A549 treated with CpdA at 1 μM for 4 hours (cell line): ENCODE measurements at places on chromosomes 5 and 9. TPM values are rescaled to one million over a fixed set of nuclear protein-coding genes. Genes with fewer than 3 reads are reported as not detected.

SLC6A7 gene
- total RNA-seq, result 0.01 to 0.07 TPM in 2 of 5 replicates, not detected in the others

CYSTM1 gene
- total RNA-seq, result 152 to 212 TPM (median 161 TPM) in 5 replicates

GPX8 gene
- 38.0 to 48.1 TPM (median 38.8 TPM) in 5 replicates for total RNA-seq

SLC34A1 gene
- not detected in 5 replicates for total RNA-seq

TMEM215 gene
- total RNA-seq, result not detected in 5 replicates

IFNB1 gene
- not detected in 5 replicates for total RNA-seq

MORN5 gene
- total RNA-seq, result 0.44 TPM in 1 of 5 replicates, not detected in the others

PCDHGB5 gene
- total RNA-seq, result 1.9 to 2.8 TPM (median 2.4 TPM) in 5 replicates

DND1 gene
- 0.47 to 1.0 TPM (median 0.82 TPM) in 5 replicates for total RNA-seq

PLPPR1 gene
- not detected in 5 replicates for total RNA-seq

SLC25A2 gene
- total RNA-seq, result not detected in 5 replicates

CDH6 gene
- total RNA-seq, result 0.12 to 0.33 TPM (median 0.19 TPM) in 5 replicates

MEGF9 gene
- 22.6 to 32.6 TPM (median 26.2 TPM) in 5 replicates for total RNA-seq

CDX1 gene
- total RNA-seq, result not detected in 5 replicates

SLC44A1 gene
- total RNA-seq, result 20.5 to 29.3 TPM (median 26.7 TPM) in 5 replicates

GZMA gene
- total RNA-seq, result not detected in 5 replicates

CORO2A gene
- total RNA-seq, result 0.36 to 0.86 TPM (median 0.59 TPM) in 5 replicates

PCDHGA11 gene
- total RNA-seq, result 0.02 TPM in 1 of 5 replicates, not detected in the others

EQTN gene
- total RNA-seq, result not detected in 5 replicates

SHROOM1 gene
- 7.8 to 11.0 TPM (median 9.6 TPM) in 5 replicates for total RNA-seq

ZNF608 gene
- 0.33 to 0.44 TPM (median 0.37 TPM) in 5 replicates for total RNA-seq

GALNT12 gene
- 2.7 to 5.6 TPM (median 4.6 TPM) in 5 replicates for total RNA-seq

CDC23 gene
- 24.3 to 34.8 TPM (median 29.3 TPM) in 5 replicates for total RNA-seq

FBLL1 gene
- 0.11 to 0.24 TPM (median 0.16 TPM) in 4 of 5 replicates, not detected in the other for total RNA-seq

RGS7BP gene
- not detected in 5 replicates for total RNA-seq

BAAT gene
- 0.47 to 0.79 TPM (median 0.58 TPM) in 5 replicates for total RNA-seq

ANGPTL2 gene
- not detected in 5 replicates for total RNA-seq

CRB2 gene
- total RNA-seq, result 0.05 to 0.09 TPM (median 0.06 TPM) in 5 replicates

PCDHA2 gene
- total RNA-seq, result 0.03 to 0.10 TPM (median 0.05 TPM) in 5 replicates

FOXD4L3 gene
- total RNA-seq, result 0.06 to 0.24 TPM (median 0.14 TPM) in 3 of 5 replicates, not detected in the others

DIMT1 gene
- total RNA-seq, result 42.0 to 45.2 TPM (median 44.6 TPM) in 5 replicates

OR1J2 gene
- 0.06 to 0.15 TPM in 2 of 5 replicates, not detected in the others for total RNA-seq

IL4 gene
- total RNA-seq, result not detected in 5 replicates

GABRP gene
- not detected in 5 replicates for total RNA-seq

RALGPS1 gene
- 1.3 to 4.0 TPM (median 2.0 TPM) in 5 replicates for total RNA-seq
